EH (cell line): ENCODE measurements at places on chromosomes 3 and 15.

- DNase-seq, result no peak
Measured at GRCh38 chr15:93570527-93570926, 481.5 kb upstream of the RGMA start.

DNA sequence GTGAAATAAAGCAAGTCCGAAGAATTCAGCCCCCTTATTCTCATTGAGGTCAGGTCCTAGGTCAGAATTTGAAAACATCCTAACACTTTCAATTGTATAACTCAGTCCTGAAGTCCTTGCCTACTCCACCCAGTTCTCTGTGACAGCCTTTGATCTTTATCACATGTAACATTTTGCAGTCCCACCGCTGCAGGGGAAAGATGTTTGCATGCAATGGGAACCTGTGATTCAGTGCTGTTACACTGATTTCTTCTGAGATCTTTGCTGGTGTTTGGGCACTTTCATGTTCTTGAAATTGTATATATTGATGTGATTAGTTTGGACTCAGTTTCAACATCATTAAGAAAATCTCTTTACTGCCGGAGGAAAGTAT lies 18.0 kb upstream of the SECISBP2L start:
- no peak for DNase-seq

DNA sequence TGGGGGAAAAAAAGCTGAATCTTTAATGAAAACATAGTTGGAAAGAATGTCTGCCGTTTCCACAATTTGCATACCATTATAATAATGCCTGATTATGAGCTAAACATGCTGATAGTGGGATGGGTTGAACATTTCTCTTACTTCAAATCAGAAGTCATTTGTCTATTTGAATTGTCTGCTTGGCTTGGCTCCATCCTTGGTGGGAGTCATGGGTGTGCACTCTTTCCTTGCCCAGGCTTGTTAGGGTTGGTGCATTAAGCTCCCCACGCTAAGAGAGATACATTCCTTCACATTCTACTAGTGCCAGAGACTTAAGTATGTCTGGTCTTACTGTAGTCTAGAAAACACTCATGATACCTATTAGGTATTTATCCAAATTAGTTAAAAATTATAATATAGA lies 121.4 kb upstream of the RARB start:
- DNase-seq, result no peak

- no peak for DNase-seq
Measured at GRCh38 chr3:168285506-168285905, 189.8 kb upstream of the GOLIM4 start.

DNA sequence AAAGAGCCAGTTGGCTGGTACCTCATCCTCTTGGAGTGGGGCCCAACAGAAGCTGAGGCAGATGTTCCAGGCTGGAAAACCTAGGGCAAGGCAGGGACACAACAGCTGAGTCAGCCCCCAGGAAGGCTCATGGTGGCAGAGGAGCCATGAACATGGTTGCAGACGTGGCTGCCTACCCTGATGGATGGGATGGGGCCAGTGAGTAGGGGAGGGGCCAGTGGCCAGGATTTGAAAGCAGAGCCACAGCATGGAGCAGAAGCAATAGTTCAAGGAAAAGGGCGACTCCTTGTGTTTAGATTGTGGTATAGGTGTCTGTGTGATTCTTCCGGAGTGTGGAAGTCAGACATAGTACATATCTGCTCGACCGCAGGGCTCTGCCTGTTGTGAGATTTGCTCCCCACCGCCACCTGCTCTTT lies 24.2 kb downstream of the PXYLP1 start:
- DNase-seq, result no peak
